RCC 7860 (cell line): ENCODE measurements at places on chromosomes 16 and 17.

DNA sequence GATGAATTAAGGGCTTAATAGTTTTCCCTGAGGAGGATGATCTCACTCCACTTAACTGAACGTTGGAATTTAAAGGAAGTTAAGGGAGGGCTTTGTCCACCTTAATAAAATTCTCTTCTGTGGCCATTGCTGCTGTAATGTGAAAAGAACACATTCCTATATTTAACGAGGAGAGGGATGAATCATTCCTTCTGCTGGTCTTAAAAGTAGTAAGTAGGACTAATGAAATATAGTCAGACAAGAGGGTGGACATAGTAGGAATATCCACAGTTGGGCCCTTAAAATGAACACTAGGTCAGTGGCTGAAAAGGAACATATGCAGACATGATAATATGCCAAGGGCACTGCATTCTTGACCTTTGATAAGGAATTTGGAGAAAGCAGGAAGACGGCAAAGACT lies 405.6 kb downstream of the PMP22 start:
- no peak for DNase-seq

DNA sequence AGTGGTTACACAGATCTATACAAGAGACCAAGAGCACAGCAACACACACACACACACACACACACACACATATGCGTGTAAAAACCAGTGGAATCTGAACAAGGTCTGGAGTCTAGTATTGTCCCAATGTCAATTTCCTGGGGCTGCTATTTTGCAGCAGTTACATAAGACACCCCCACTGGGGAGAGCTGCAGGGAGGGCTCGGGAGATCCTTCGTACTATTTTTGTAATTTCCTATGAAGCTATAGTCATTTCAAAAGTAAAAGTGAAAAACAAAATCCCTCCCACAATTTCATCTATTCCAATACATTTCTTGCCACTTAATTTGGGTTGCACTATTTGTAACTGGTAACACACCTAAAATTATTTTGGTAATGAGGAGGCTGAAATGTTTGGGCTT lies 68.5 kb downstream of the C16orf95 start:
- DNase-seq: no peak

- no peak for DNase-seq
Measured at GRCh38 chr16:56532714-56533113, 12.9 kb upstream of the BBS2 start.

DNA sequence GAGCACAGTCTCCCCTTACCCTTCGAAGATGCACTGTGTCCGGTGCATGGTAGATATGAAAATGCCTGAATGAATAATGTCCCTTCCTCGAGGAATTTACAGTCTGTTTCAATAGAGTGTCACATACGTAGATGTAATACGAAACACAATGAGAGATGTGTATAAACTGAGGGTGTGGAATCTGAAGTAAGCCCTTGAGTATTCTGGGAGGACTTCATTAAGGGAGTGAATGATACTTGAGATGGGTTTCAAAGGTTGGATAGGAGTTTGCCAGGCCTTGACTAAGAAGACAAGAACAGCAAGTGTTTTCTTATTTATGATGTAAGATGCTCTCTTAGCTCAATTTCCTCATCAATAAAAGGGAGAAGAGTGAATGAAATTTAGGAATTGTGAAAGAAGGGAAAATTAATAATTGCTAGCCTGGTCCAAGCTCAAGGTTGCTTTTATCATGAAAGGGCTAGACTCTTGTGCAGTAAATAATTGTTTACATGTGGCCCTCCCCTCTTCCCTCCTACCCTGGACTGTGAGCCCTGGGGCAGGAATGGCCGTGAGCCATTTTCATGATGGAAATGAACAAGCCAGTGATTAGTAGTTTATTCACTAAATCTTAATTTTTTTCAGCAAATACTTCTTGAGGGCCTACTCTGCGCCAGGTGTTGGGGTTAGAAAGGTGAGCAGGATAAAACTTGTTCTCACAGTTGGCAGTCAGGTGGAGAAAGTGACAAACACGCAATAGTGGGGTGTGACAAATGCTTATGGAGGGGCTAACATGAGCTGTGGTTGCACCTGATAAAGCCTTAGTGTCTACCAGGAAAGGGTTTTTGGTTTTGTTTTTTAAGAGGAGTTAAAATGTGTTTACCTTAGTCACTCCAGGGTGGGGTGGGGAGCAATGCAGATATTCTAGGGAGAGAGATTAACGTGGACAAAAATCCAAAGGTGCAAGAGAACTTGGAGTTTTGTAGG lies 1.6 kb downstream of the KIF22 start:
- no peak for DNase-seq

DNA sequence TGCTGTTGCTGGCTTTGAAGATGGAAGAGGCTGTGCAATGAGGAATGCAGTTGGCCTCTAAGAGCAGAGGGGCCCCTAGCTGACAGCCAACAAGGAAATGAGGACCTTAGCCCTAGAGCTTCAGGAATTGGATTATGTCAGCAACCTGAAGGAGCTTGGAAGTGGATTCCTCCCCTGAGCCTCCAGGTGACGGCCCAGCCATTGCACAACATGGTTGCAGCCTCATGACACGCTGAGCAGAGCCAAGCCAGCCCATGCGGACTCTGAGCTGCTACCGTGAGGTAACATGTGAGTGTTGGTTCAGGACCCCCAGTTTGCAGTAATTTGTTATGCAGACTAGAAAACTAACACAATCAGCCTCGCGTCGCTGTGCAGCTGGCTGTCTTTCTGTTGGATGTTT lies 20.2 kb downstream of the CCDC42 start:
- DNase-seq: no peak

GRCh38 chr16:5075637-5076036 lies 4.0 kb downstream of the ALG1 start:
- no peak for DNase-seq

GRCh38 chr16:84048871-84049270 lies 6.3 kb upstream of the SLC38A8 start:
- DNase-seq: no peak

- no peak for DNase-seq
Measured at GRCh38 chr16:84663433-84664101, 15.3 kb downstream of the KLHL36 start.

DNA sequence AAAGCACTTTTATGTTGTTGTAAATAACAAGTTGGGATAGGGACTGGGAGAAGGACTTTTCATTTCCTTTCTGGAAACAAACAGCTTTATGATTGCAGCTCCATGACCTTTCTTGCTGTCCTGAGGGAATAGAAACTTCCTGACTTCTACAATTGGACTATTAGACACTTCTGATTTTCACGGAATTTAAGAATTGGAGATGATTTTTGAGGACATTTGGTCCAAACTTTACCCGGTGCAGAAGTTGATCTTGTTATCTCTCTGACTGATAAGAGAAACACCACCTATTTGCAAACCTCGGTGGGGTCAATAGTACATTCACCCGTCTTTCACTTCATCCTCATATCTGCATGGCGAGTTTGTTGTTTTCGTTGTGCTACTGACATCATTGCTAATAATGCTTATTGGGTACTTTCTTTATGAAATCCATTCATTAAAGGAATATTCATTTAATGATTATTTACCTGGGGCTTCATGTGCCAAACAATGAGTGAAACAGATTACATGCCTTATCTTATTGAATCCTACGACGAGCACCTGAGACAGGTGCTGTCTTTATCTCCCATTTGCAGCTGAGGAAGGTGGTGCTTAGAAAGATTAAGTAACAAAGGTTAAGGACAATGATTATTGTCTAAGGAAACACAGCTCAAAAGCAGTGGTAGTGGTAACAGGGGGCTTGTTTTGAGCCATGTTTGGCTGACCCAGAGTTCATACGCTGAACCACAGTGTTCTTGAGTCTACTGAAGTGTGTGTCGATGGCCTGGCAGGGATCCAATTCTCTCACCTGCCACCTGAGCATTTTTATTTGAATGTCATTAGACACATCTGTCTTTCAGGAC lies 176.9 kb upstream of the FAM20A start:
- DNase-seq: no peak

DNA sequence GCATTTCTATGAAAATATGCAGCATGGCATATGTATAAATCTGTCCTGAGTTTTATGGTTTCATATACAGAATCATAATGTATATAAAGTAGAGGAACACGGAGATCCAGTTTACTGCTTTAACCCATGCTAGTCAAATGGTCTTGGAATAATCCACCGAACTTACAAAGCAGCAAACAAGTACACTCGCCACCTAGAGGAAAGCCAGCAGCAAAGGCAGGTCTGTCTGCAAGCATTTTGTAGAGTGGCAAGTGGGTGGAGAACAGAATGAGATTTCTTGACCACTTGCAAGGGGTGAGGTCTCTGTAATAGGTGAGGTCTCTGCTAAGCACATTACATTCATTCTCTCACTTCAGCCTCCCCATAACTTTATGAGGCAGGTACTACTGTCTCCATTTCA lies 308.3 kb downstream of the CA10 start:
- no peak for DNase-seq

DNA sequence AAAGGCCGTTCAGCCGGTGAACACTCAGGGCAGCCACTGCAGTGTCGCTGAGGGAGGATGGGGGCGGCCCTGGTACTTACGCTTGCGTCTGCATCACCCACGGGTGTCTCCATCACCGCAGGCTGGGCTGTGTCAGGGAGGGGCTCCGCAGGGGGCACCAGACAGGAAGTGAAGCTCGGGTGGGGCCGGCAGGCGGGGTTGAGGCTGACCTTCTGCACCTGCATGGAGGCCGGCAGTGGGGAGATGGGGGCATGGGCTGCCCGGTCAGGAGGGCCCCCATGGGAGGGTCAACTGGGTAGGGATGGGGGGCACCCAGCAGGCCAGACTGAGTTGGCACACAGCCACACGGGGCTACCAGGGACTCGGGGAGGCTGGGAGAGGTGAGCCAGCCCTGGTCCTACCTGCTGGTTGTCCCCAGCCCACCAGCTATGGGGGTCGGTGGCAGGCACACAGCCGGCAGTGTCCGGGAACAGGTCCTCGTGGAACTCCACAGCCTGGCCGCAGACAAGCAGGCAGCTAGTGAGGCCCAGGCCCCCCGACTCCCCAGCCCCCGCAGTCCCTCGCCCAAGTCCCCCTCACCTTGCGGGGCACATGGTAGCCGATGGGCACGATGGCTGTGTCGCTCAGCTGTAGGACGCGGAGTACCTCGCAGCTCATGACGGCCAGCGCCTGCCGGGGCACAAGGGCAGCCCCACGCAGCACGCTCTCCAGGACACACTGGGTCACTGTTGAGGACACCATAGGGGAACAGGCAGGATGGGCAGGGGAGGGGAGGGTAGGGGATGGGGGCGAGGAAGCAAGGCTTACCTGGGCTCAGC lies 7.2 kb upstream of the VASN start:
- no peak for DNase-seq

GRCh38 chr17:35256629-35257028 lies 13.8 kb downstream of the SLFN5 start:
- DNase-seq: no peak

DNA sequence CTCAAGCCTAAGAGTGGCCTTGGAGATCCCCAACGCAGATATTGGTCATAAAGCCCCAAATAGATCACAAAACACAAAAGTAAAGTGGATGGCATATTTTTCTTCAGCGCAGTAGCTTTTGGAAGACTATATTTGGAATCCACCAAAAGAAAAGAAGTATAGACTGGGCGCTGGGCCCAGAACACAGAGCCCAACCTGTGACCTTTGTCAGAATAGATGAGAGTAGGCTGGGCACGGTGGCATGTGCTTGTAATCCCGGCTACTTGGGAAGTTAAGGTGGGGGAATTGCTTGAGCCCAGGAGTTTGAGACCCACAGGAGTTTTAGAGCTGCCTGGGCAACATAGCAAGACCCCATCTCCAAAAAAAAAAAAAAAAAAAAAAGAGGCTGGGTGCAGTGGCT lies 14.6 kb downstream of the SCIMP start:
- DNase-seq: no peak
